Stimulated activated CD8-positive, alpha-beta memory T cell treated with anti-CD3 and anti-CD28 coated beads, Interleukin-4, amount 100 ng/mL, for 1 hour (primary cell): ENCODE measurements at places on chromosomes 1 and 21.

DNA sequence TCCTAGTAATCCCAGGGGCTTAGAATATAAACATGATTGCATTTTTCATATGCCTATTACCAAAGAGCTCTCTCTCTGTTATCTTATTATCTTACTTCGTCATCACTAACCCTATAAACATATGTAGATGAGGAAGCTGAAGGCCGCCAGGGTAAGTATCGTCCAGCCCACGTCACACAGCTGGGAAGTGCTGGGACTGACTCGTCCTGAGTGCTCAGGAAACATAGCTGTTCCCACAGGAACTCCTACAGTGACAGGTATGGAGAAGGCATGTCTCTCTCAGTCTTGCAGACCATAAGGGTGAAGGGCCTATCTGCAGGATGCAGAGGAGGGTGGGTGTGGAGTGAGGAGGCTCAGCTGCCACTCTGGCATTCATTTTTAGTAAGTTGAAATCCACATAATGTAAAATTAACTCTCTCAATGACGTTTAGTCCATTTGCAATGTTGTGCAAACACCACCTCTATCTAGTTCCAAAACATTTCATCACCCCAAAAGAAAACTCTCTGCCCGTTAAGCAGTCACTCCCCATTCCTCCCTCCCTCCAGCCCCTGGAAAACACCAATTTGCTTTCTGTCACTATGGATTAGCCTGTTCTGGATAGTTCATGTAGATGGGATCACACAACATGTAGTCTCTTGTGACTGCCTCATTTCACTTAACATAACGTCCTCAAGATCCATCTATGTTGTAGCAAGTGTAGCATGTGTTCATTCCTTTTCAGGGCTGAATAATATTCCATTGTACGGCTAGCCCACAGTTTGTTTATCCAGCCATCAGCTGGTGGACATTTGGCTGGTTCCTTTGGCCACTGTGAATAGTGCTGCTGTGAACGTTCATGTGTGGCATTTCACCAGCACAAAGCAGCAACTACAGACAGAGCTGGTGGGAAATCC, 68.3 kb downstream of the TCP10L start:
- no peak for DNase-seq

DNA sequence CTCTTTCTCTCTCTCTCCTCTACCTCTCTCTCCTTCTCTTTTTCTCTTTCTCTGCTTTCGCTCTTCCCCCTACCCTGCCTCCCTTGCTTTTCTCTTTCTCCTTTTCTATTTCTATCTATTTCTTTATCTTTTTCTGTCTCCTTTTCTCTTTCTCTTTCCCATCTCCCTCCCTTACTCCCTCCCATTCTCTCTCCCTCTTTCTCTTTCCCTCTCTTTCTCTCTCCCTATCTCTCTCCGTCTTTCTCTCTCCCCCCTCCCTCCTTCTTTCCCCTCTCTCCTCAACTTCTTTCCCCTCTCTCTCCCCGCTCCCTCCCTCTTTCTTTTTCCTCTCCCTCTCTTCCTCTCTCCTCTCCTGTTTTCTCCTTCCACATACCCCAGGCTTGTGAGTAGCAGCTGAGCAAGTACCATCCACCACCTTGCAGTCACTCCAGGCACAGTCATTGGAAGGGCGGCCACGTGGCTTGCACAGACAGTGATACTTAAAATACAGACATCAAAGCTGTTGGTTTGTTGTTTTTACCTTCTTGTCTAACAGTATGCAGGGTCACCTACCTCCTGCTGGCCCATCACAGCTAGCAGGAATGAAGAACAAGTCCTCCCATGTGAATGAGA, 209.1 kb upstream of the COA6 start:
- DNase-seq = no peak

DNA sequence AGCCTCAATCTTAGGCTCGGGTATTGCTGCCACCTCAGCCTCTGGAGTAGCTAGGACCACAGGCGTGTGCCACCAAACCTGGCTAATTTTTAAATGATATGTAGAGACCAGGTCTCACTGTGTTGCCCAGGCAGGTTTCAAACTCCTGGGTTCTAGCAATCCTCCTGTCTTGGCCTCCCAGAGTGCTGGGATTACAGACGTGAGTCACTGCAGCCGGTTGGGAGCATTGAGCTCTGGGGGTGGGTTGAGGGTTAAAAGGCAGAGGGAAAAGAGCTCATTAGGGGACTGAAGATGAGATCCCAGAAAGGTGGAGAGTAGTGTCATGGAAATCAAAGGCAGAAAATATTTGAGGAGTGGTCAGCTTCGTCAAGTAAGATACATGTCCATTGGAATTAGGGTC, 7.1 kb downstream of the RAD54L start:
- DNase-seq = no peak

DNA sequence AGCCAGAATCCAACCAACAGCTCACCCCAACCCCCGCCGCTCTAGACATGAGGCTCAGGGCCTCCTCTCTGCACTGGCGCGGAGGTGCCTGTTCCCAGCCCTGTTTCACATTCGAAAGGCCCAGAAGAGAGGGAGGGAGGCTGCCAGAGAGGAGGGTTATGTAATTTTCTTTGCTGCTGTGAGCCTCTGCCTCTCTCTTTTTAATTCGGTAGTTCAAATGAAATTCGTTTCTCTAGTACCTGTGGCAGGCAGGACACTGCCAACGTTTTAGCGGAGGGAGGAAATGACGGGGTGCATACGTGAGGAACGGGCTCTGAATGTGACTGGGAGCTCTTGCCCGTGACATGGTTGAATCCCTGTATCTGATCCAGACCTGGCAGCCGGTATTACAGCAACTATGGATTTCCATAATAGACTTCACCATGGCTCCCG, 9.4 kb downstream of the PRDM16 start:
- DNase-seq = no peak

- DNase-seq = no peak
These were observed 158.9 kb upstream of the COA6 start for GRCh38 chr1:234214129-234214910.

DNA sequence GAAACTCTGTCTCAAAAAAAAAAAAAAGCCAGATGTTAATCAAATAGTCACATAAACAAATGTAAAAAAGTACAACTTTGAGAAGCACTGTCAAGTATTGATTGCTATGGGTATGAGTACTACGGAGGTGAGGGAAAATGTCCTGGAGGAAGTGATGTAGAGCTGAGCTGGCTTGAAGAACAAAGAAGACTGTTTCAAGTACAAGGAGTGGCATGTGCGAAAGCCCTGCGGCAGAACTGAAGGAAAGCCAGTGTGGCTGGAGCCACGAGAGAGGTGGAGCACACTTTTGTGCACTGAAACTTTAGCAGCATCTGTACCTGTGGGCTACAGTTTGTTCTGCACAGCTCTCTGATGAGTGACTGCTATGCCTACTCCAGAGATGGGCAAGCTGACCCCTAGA, 5.4 kb upstream of the RPS6KA1 start:
- DNase-seq = no peak

DNA sequence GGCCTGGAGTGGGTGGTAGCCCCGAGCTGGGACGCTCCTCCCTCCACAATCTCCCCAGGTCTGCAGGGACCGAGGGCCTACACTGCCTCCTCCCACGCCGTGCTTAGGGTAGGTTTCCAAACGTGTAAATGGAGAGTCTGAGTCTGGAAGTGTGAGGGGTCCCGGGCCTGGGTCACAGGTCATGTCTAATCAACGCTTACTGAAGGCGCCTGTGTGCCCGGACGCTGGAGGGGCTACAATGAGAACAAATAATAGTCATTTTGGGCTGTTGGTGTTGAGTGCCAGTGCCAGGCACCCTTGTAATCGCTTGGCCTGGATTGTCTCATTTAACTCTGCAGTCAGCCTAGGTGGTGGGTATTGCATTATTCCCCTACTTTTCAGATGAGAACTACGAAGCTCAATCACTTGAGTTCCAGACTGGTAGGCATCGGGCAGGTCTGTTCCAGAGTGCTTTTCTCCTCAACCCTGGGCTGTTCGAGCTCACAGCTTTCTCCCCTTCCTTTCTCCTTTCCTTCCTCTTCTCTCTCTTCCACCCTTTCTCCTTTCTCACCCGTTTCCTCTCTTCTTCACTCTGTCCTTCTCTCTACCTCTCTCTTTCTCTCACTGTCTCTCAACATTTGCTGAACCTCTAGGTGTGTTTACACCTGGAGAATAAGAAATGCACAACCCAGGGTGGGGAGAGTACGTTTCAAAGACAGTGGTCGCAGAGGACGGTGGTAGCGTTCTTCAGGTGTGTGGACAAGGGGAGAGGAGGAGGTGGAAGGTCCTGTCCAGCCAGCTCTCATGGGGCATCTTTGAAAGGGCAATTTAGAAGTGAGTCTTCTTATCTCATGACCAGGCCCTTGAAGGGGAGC, 883 bp downstream of the SLC66A1 start:
- DNase-seq = no peak

DNA sequence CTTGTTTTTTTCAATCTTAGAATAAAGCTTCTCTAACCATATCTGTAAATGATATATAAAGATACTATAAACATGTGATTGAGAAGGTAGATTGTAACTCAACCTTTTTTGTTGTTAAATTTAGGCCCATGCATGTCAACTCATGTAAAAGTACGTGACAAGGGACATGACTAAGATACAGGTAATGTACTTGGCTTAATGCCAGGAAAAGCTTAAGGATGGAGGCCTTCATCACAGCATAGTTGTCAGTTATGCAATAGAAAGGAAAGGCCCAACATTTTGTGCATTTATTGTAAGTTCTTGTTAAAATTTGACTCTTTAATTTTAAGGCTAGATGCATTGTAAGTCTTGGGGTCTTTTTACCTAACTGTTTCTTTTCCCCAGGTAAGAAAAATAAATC, 305.1 kb downstream of the LTN1 start:
- no peak for DNase-seq

DNA sequence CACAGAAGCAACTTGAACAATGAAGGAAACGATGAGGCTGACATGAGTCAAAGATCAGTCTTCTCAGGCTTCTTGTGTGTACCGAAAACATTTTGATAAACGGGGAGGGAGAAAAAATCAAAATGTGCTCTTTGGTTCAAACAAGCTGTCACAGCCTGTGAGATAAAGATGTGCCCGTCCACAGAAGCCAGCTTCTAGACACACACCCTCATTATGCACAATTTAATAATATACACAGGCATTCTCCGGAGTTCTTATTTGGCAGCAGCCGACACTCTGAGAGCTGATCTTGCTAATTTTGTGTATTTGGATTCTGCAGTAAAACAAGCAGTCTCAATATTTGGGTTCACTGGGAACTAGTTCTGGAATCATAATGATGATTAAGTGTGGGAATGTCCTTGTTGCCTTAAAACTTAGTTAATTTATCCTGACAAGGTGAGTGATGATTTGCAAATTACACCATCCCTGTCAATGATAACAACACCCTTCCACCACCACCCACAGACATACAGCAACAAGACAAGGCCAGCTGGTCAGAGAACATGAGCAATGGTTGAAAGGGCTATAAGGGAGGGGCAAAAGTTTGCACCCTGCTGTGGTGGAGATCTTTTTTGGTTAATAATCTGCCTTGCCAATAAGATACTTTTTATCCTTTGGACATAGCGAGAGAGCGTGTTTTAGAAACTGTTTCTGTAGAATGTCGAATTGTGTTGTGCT, 269.9 kb upstream of the KIAA0040 start:
- DNase-seq = no peak

DNA sequence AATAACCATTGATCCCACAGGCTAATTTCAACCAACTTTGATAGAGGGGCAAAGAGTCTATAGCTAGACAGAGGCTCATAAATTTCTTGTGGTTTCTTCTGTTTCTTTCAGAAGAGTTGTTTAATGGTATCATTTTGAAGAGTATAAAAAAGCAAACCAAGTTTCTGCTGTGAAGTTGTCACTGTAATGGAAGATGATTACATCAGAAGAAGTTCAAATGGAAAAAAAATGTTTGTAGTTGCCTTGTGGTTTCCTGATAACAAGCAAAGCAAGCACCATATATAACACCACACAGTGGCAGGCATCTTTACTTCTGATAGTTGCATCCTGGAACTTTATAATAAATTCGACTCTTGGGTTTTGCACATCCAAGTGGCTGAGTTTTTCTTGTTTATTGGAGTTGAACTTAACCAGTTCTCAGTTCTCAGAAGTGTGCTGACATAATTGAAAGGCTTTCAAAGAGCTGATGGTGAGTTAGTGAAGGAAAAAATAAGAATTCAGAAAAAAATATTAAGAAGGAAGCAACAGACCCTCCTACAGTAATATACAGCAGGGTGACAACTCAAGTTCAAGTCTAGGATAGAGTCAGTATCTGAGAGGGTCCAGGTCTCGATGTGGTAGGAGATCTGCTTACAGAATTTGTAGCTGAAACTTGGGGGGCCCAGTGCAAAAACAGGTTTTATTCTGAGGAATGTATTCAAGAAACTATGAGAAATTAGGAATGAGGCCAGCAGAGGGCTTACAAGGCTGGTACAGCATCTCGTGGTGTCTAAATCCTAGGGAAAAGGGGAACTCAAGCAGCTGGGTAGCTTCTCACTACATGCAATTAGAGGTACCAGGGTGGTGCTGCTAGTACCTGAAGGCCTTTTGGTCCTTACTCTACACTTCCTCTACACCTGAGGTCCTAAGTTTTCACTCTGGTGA, 123.5 kb downstream of the CRB1 start:
- no peak for DNase-seq

- no peak for DNase-seq
These were observed 35.8 kb downstream of the S100B start for GRCh38 chr21:46569081-46569480.

GRCh38 chr1:87951852-87952251, 623.2 kb downstream of the LMO4 start:
- no peak for DNase-seq

GRCh38 chr1:185419718-185420117, 102.7 kb upstream of the IVNS1ABP start:
- no peak for DNase-seq

DNA sequence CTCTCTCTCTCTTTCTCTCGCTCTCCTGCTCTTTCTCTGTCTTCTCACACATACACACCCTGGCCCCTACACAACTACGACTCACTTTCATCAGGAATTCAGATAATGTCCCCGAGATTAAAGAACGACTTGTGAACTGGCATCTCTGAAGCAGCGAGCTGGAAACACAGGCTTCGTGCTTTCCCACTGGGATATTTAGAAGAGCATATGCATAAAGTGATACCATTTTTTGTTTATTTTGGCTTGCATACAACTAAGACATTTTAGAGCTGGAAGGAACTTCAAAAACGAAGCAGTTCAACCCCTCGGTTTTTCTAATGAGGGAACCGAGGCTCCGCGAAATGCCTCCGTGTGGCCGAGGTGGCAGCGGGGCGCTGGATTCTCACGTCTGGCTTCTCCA, 88.6 kb downstream of the ZBTB18 start:
- DNase-seq = no peak

- no peak for DNase-seq
These were observed 9.3 kb upstream of the CCN1 start for GRCh38 chr1:85571181-85571759.

DNA sequence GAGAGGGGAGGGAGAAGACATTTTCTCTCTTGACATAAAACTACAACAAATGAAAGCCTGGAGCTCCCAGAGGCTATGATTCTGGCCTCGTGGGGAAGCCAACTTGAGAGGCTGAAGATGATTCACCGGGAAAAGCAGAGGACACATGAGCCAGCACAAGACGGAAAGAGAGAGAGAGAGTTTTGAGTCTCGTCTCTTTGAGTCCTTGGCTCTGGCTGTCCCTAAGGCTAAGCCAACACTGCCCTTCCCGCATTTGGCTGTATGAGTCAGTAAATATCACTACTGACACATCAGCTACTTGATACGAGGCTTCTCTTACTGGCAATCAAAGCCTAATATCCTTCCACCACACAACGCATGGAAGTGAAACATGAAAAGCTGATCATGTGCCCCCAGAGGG, 95.5 kb downstream of the GRIK3 start:
- no peak for DNase-seq

GRCh38 chr1:41864471-41865040, 54.2 kb downstream of the HIVEP3 start:
- DNase-seq = no peak
